T follicular helper cell (primary cell): ENCODE measurements at places on chromosomes 3 and 15.

GRCh38 chr15:31970007-31970406, 60.3 kb upstream of the CHRNA7 start:
- no peak for DNase-seq

GRCh38 chr15:73518180-73518862, 75.4 kb downstream of the REC114 start:
- no peak for DNase-seq

DNA sequence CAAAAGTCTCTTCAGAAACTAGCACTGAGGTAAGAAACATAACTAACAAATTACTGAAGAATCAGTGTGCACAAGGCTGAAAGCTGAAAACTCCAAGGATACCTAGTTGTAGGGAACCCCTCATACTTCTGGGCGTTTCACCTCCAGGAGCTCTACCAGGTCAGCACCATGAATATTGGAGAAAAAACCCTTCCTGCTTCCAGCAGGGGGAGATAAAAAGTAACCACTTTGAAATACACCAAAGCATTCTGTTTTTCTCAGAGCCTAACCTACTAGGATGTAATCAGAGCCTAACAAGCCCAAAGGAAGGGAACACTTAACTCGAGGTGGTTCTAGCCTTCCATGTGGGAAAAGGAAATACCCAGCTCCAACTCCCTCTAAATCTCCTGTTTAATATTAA, 175.8 kb upstream of the MME start:
- DNase-seq = no peak

DNA sequence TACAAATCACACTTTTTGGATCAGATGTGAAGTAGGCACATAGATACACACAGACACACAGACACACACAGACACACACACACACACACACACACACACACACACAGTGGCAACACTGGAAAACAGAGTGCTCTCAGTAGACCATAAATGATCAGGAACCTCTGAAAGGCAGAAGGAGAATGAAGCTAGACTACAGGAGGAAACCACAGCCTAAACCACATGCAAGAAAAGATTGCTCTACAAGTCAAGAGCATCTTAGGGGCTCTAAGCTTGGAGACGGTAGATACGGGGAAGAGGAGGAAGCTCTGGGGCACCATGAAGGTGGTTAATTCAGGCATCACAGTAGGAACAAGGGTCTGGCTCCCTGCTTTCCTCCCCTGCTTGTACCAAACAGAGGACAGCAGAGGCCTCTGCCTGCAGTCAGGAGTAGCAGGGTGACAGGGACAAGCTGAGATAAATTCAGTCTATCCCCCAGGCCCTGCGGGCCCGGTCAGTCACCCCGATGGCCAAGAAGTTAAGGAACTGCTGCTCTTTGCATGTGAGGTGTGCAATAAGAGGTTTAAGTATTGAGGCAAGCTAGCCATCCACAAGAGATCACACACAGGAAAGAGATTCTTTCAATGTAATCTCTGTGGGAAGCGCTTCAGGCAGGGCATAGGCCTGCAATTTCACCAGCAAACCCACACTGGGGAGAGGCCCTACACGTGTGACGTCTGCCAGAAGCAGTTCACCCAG, 23.5 kb upstream of the ARPIN start:
- no peak for DNase-seq

GRCh38 chr3:7602297-7602696, 741.4 kb downstream of the GRM7 start:
- DNase-seq = no peak

GRCh38 chr15:74050127-74050526, 32.2 kb downstream of the GOLGA6A start:
- no peak for DNase-seq

- DNase-seq = no peak
Measured at GRCh38 chr3:55718521-55718921, 231.4 kb upstream of the WNT5A start.

DNA sequence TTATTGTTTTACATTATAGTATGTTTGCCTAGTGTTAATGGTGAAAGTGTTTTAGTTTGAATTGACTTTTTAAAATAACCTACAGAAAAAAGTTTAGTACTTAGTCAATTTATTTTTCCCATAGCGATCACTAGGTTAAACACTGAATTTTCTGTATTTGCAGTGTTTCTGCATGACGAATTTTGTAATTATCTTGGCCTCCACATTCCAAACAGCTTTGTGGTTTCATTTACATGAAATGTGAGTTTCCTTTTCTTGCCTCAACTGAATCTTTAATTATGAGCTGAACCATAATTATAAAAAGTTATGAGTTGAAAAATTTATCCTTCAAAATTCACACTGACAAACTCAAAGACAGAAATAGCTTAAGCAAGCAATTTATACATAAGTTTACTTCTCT, 235.5 kb downstream of the CTNNB1 start:
- no peak for DNase-seq

- no peak for DNase-seq
Measured at GRCh38 chr3:108022256-108023150, 68.3 kb downstream of the CD47 start.

- no peak for DNase-seq
Measured at GRCh38 chr15:64813075-64813474, 12.4 kb downstream of the PIF1 start.

GRCh38 chr15:51938286-51938685, 33.3 kb downstream of the LEO1 start:
- no peak for DNase-seq

DNA sequence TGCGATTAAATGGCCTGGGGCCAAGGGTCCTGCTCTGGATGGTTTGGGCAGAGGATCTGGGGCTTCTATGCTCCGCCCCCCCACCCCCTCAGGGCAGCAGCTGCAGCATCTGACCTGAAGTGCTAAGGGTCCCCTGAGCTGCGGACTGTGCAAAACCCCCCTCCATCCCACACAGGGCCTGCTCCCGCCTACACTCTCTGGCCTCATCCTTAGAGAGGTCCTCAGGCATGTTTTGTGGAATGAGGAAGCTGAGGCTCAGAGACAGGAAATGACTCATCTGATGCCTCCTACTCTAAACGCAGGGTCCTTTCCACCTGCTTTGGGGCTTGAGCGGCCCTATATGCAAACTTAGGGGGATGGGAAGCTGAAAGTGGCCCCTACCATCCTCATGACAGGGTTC, 59.5 kb upstream of the CTSH start:
- DNase-seq = no peak

DNA sequence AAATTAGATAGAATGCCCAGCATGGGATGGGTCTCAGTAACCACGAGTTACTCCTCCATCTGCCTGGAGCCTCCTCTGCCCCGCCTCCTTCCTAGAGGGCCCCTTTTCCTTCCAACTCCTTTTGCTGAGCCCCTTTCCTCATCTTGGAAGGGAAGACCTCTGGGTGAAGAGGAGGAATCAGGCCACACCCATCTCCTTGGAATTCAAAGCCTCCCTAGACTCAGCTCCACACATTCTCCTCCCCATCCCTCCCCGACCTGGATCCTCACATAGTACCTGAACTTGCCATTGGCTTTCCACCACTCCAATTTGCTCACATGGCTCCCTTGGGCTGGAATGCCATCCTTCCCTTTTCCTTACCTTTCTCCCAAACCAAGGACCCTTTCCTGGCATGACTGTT, 128.8 kb downstream of the SMAD6 start:
- no peak for DNase-seq

DNA sequence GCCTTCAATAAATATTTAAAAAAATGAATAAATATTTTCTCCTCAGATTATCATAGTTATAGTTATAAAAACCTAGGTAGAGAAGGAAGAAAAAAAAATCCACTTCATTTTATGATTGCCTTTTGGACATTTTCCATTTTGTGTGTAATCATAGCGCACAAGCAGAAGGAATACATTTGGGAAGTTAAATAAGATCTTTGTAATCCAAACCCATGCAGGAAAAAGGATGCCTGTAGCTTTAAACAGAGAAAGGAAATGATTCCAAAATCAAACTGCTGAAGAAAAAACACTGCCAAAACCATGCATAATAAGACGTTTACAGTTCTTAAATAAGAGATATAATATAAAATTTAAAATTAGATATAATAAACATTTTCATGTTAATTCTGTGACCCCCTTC, 7.4 kb upstream of the CCDC54 start:
- DNase-seq = no peak

GRCh38 chr15:83108266-83109219, 1.1 kb downstream of the TM6SF1 start:
- no peak for DNase-seq

GRCh38 chr3:9248522-9249271, 749 bp downstream of the SRGAP3 start:
- no peak for DNase-seq

DNA sequence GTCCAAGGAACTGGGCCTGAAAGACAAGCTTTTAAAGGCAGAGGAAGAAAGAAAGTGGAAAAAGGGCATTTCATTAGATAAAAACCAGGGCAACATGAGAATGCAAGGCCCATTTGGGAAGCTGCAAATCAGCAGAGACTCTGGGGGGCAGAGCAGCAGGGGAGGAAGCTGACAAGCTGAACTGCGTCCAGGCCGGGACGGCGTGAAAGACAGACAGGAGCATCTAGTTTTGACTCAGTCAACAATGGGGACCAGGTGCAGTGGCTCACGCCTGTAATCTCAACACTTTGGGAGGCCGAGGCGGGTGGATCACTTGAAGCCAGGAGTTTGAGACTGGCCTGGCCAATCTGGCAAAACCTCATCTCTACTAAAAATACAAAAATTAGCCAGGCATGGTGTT, 69.9 kb downstream of the CDC25A start:
- no peak for DNase-seq

DNA sequence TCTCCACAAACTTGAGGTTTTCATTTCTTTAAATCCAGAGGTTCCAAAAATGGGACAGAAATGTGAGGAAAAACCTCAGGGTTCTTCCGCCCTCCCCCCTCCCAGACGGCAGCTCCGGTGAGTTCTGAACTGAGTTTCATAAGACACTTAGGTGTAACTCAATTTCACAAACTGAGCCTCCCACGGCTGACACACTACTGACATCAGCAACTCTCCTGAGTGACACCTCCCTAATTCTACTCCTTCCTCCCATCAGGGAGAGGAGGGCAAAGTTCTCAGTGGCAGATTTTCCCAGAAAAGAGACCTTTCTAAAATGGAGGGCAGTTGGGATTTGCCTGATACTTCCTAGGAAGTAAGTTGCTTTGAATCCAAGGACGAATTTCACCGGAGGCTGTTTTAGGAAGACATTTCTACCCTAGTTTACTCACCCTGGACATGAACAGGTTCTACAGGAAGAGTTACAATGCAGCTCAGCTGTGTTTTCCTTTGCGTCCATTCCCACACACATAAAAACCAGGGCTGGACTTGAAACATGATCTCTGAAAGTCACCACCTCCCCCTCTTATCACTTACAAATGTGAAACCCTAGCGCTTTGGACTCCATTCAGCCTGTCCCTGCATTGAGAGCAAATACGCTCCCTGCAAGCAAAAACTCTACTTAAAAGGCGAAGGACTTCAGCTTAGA, 78.1 kb upstream of the LMOD3 start:
- peak; percentile 6 for DNase-seq

DNA sequence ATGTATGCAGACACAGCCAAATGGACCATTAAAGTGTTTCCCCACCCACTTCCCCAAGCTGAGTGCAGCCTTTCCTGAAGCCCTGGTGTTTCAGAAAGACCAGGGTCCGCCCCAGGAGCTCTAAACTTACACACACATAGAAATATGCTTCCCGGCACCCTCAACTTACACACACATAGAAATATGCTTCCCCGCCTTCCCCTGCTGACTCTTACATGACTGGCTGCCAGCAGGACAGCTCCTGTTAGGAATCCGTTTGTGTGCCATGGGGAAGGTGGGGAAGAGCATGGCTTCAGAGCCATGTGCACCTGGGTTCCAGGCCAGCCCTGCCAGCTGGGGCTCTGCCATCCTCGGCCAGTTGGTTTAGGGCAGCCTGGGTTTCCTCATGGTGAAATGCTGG, 3.6 kb downstream of the CLEC3B start:
- DNase-seq = no peak

GRCh38 chr3:184680385-184681345, 31.2 kb downstream of the MAGEF1 start:
- DNase-seq = no peak
